Activated CD4-positive, alpha-beta T cell treated with anti-CD3 and anti-CD28 coated beads, Interleukin-2, amount 50 U/mL, for 48 hours (primary cell): ENCODE measurements at places on chromosomes 2 and 18.

DNA sequence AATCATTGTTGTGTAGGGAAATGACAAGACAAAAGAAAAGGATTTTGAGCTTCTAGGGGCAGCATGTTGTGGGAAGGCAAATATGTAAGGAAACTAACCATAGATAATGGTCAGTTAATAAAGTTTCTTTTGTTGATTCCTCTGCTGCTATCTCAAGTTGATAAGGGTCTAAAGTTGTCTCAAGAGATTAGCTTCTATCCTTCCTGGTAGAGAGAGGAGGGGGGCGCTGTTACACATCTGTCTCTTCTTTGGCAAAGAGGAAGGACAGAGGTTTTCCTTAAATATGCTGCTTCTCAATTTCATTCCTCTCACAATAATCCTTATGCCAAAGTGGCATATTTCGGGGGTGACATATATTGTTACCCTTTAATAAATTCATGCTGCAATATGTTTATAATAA, 944.0 kb downstream of the DPP10 start:
- DNase-seq: no peak

DNA sequence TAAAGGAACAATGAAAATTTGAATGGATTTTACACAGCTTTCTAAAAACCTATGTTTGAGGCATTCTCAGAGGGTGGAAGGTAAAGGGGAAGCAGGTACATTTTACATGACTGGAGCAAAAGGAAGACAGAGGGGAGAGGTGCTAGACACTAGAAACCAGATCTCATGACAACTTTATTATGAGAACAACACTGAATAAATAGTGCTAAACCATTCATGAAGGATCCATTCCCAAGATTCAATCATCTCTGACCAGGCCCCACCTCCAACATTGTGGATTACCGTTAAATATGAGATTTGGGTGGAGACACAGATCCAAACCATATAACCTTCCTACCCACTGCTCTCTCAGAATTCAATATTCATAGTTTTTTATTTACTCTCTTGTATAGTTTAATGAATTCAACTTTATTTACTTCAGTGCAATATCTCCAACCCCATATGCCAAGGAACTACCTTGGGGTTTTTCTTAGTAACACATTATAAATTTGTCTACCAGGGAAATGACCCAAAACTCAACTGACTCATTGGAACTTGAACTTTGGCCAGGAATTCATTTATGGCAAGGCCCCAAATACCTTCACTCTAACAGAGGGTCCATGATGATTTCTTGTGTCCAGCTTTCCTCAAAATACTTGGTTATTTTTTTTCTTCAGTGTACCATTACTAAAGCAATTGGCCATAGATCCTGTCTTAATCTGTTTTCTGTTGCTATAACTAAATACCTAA, 317.8 kb downstream of the GULP1 start:
- DNase-seq: no peak

GRCh38 chr18:51654488-51655326, 457.2 kb upstream of the MEX3C start:
- no peak for DNase-seq

GRCh38 chr2:201406077-201406662, 45.1 kb downstream of the TRAK2 start:
- DNase-seq: no peak

- DNase-seq: peak; percentile 5
These were observed 67.3 kb upstream of the SPATS2L start for GRCh38 chr2:200239216-200239615.

GRCh38 chr2:86036669-86037138, 69.0 kb downstream of the POLR1A start:
- no peak for DNase-seq

DNA sequence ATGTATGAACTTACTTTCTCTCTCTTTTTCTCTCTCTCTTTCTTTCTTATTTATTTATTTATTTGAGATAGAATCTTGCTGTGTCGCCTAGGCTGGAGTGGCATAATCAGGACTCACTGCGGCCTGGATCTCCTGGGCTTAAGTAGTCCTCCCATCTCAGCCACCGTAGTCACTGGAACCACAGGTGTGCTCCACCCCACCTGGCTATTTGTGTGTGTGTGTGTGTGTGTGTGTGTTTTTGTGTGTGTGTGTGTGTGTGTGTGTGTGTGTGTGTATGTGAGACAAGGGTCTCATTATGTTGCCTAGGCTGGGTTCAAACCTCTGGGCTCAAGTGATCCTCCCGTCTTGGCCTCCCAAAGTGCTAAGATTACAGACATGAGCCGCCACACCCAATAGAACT, 64.3 kb downstream of the KIAA1328 start:
- DNase-seq: no peak

DNA sequence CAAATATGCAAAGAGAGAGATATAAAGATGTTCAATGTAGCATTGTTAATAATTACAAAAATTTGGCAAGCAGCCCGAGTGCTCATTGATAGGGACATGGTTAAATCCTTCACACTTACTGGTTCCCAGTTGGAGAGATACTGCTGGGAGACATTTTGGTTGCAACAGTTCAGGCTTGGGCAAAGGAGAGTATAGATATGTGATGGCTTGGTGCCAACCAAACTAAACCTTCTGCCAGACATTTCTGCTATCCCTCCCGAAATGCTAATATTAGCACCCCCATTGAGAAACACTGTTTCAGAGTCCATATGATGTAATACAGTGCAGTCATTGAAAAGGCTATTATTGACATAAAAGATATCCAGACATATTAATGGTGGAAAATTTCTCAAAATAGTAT, 11.5 kb downstream of the GEN1 start:
- DNase-seq: no peak

GRCh38 chr2:65688141-65688886, 255.9 kb upstream of the SPRED2 start:
- no peak for DNase-seq

DNA sequence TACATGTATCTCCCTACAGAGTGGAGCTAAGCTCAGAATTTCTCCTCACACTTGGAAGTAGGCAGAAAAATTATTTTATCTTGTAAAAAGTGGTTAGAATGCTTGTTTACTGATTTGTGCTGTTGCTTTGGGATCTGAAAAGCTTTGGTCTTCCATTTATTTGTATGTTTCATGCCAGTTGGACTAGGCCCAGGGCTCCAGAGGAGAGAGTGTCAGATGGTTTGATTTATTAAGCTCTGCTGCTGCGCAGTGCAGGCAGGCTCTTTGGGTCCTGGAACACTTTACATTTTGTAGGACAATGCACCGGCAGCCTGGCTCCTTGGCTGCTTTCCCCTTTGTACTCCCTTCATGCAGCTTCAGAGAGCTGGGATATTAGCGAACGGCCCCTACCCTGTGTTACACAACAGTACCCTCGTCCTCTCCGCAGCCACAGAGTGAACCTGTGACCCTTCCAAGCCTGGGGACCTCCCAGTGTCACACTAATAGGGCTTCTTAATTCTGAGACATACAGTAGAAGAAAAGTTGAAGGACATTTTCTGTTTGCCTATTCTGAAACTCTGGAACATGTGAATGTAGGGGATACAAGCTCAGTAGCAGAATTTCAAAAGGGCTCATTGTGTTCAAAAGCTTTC, 56.7 kb upstream of the EML6 start:
- no peak for DNase-seq

- DNase-seq: no peak
These were observed 174.3 kb upstream of the SERPINE2 start for GRCh38 chr2:224213396-224213795.

DNA sequence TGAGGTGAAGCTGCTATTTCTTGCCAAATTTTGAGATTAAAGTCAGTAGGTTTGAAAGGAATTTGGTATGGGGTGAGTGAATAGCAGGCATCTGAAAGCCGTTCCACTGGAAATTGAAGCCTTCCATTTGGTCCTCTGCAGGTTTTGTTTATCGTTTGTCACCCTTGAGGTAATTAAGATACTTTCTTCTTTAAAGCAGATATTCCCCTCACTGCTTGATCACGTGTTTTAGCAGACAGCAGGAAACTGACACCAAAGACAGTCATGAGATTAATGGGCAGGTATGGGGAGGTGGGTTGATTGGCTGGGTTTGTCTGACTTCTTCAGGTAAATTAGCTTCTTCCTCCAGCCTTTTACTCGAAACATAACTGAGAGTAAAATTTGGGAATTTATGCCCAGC, 10.7 kb downstream of the LPIN1 start:
- no peak for DNase-seq

GRCh38 chr18:2178036-2178435, 393.3 kb downstream of the METTL4 start:
- no peak for DNase-seq

- DNase-seq: no peak
These were observed 35.3 kb downstream of the BCL2 start for GRCh38 chr18:63284173-63284799.

- DNase-seq: peak; percentile 33
These were observed 36.6 kb downstream of the DARS1 start for GRCh38 chr2:135948642-135949355.

DNA sequence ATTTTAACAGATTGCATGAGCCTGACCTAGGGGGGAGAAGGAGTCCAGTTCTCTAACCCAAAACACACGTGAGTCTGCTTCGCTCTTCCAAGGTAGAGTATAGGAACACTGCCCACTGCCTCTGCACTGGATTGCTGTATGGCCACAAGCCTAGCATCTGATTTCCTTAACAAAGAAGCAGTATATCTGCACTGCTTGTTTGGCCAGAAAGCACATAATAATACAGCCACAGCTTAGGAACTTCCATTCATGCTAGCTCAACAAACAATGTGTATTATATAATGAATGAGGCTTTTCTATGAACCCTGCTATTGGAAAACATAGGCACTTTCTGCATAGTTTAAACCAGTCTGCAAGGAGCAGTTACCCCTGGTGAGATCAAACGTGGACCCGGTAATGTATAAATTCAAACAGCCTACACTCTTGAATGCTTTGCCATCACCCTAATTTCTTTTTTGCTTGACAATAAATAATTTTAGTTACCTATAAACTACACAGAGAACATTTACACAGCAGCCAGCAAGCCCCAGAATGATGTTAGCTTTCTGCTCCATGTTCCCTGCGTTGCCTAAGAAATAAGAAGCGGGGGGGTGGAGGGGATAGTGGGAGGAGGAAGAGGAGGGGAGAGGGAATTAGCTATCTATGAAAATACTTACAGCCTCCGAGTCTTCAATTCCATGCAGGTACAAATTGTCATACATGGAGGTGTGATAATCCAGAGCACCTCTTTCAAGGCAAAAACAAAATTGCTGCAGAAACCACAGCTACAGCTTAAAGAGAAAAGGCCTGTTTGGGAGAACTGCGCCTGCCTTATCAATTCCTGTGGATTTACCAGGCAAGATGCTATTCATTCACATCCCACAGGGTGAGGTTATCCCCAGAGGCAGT, 125.6 kb downstream of the CACNB4 start:
- no peak for DNase-seq

- DNase-seq: no peak
These were observed 384.1 kb downstream of the ERBB4 start for GRCh38 chr2:212154477-212154878.

DNA sequence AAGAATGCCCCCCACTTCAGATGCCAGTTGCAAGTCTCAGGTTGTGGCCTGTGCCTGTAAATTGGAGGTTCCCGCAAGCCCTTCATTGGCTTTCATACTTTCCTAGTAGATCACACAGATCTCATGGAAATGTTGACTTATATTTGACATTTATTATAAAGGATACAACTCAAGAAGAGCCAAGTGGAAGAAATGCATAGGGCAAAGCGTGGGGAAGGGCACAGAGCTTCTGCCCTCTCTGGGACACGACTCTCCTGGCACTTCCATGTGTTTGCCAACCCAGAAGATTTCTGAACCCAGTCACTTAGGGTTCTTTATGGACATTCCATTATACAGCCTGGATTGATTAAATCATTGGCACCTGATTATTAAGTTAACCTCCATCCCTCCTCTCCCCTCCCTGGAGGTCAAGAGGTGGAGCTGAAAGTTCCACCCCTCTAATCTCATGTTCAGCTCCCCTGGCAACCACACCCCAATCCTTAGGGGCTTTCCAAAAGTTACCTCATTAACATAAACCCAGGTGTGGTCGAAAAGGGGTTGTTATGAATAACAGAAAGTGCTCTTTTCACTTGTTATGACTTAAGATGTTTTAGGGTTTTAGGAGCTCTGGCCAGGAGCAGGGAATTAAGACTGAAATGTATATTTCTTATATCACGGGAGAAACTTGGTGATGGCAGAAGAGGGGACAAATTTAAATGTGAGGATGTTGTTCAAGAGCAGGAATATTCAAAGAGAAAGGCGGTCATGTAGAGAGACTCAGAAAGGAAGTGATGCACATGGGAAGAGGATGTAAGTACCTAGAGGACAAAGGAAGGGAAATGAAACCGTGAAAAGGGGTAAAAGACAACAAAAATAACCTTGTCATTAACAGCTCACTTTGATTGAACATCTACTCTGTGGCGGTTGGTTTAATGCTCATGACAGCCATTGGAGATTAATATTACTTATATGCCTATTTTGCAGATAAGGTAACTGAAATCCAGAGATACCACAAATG, 31.8 kb downstream of the SP100 start:
- DNase-seq: peak; percentile 26

DNA sequence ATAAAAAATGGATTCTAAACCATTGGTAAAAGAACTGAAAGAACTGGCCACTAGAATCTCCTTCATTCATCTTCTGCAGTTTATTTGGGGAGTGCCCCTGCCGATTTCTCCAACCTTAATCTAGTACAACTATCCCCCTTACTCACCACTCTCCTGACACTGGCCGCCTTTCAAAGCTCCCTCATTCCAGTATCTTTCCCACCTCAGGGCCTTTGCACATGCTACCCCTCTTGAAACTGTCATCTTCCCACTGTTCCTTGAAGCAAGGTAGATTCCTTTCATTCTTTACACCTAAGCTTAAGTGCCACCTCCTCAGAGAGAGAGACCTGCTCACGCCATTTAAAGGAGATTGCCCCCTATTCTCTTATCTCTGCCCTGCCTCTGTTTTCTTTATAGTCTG, 147.9 kb downstream of the MCFD2 start:
- DNase-seq: no peak

- DNase-seq: no peak
These were observed 521.9 kb downstream of the CCDC85A start for GRCh38 chr2:56705713-56706112.

DNA sequence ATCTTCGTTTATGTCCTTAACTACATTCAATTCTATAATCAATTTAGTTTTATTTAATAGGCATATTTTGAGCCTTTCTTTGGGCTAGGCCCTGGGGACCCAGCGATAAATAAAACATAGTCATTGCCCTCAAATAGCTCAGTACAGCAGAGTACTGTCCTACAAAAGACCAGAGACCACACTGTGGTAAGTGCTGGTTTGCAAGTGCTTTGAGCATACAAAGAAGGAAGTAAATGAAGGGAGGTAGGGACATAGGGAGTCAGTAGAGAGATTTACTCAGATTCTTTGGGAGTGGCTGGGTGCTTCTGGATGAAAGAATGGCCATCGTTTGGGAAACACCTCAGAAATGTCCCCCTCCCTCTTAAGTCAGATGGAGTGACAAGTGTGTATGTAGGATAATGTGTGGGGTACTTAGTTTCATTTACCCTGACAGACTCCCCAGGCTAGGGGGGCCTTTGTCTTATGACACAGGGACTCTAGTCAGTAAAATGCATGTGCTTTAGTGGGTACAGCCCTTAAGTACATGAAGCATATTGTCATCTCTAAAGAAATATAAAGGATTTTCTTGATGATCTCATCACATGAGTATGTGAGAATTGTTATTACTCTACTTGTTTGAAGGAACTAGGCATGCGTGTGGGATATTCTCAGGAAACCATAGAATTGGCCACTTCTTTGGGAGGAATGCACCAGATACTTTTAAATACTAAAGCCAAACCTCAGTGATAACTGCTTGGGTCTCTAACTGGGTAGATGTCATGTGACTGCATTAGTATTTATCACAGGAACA, 35.1 kb downstream of the MAPRE2 start:
- DNase-seq: no peak

GRCh38 chr18:47149457-47150028, 757 bp downstream of the HDHD2 start:
- DNase-seq: no peak
